ENCODE measurements at places on chromosomes 2 and 18.

DNA sequence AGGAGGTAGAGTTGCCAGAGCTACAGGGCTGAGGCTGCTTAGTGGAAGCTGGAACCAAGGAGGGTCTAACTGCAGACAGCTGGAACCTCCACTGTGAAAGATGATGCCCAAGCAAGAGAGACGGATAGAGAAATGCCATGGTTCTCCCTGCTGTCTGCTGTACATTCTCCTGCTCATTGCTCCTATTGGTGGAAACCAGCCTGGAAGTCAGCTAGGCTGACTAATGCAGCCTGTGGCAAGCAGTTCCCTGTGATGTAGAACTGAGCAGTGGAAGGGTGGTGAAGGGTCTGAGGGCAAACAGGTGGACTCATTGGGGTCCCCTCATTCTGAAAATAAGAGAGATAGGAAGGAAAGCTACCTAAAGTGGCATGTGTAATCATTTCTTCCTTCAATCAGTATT is 563.6 kb downstream of the SLC4A3 start:
- DNase-seq: no peak

DNA sequence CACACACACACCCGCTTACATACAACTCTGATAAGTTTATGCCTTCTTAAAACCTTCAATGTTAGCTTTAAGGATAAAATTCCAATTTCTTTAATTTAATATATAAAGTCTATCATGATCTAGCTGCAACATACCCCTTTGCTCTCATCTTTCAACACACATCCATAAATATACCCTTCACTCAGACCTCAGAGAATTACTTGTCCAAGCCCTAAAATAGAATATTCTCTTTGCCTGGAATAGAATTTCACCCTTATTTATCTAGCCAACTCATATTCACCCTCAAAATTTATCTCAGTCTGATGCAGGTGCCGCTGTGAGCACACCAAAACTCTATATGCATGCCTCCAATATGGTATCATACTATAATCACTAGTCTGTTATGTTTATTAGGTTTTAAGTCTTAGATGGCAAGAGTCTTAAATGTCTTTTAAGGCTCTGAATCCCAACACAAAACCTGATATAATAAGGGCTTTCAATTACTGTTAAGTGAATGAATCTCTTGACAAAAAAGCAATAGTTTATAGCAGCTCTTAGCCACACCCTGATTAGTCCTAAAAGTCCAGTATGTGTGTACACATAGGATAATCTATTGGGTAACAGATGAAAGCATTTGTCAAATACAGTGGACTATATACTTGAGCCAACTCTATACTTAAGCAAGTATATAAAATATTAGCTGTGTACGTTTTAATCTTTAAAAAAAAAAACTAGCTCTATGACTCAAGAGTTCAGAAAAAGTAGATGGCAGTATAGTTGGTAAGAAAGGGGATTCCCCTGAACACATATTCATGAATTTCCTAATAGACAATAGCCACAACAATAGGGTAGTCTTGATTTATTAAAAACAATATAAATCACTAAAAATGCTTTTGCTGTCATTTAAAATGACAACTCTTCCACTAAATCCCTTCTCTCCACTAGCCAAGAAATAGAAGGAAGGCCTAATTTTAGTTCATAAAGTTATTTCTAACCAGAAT is 144.5 kb downstream of the EXOC6B start:
- DNase-seq: no peak

DNA sequence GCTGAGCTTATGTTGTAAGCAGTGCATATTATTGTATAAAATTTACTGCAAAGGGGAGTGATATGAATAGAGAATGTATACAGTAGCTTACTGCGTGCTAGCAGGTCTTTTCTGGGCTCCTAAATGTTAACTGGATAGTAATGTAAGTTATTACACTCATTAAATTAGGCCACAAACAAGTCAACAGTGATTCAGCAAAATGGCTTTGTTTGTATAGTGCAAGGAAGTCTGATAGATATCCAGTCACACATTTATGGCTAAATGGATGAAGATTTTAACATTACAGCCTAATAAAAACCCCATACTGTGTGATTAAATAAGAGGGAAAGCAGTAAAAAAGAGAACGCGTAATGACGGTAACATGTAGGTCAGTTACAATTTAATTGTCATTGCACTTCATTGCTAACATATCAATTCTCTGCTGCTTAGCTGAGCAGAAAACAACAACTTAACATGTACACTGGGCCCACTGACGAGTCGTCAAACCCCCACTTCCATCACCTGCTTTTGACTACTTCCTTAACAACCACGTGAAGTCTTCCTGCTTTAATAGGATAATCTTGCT is 665.0 kb upstream of the FANCL start:
- no peak for DNase-seq

DNA sequence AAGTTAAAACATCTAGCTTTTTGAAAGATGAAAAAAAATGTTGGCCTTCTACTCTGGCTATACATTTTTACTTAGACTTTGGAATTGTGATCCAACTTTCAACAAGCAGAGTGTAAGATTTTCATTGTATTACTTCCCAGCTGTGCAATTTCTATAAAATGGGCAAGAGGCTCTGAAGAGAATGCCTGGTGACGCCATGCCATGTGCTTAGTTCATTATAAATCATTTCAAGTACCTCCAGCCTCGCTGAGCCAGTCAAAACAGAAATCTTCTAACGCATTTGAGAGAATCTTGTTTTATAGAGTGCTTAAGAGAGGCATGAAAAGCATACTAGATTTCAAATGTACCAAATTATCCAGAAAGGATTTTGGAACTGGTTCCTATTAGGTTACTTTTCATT is 10.1 kb upstream of the STK17B start:
- no peak for DNase-seq

- peak; percentile 83 for DNase-seq
Observed at GRCh38 chr2:120174963-120175581, 48.1 kb downstream of the TMEM185B start.

- no peak for DNase-seq
Observed at GRCh38 chr18:21215490-21215889, 26.5 kb upstream of the GREB1L start.

GRCh38 chr18:12883372-12883683 is 709 bp downstream of the PTPN2 start:
- no peak for DNase-seq

DNA sequence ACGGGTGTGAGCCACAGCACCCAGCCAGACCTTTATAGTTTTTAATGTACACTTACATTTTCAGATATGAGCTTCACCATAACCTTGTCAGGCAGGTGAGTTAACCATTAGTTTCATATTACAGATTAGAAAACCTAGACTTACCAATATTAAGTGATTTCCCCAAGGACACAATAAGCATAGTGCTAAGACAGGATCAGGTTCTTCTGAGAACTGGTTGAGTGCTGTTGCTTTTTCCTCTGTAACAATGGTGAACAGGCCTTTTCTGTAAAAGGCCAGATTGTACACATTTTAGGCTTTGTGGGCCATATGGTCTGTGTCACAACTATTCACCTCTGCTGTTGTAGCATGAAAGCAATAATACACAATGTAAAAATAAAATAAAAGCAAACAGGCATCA is 332.0 kb downstream of the PIK3C3 start:
- DNase-seq: no peak

GRCh38 chr18:78087338-78087737 is 837.7 kb downstream of the GALR1 start:
- no peak for DNase-seq

GRCh38 chr2:5546181-5546580 is 146.0 kb upstream of the SOX11 start:
- no peak for DNase-seq

GRCh38 chr18:35588995-35589394 is 7.5 kb downstream of the GALNT1 start:
- no peak for DNase-seq

GRCh38 chr2:238970553-238971081 is 122.7 kb downstream of the TWIST2 start:
- DNase-seq: peak; percentile 39

DNA sequence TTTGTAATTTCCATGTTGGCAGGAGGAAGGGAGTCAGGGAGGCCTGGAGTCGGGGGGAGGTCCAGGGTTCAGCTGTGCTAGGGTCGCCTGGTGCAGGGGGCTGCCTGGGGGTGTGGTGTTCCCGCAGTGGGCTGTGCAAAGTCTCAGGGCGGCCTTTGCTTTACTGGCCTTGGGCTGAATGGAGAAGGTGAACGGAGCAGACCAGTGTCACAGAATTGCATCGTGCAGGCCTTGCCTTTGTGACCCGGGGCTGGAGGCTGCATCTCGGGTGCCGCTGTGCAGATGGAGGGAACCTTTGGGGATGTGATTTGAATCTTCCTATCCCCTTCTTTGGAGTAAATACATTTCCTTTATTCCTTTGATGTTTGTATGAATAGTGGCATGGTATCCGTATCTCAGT is 8.8 kb downstream of the SNTG2 start:
- no peak for DNase-seq

DNA sequence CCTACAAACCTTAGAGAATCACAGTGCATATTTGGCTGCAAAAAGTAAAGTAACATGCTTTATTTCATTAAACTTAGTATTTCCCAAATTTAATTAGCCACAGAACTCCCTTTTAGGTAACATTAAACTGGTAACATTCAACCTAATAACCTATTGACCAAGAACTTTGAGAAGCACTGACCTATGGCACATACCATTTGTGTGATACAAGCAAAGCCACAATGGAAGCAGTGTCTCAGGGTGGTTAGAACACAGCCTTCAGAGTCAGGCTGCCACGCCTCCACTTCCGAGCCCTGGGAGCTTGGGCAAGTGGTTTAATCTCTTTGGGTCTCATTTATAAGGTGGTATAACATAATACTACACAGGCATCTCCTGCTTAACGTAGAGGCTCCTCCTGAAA is 301.4 kb downstream of the PDE11A start:
- no peak for DNase-seq

GRCh38 chr2:33104052-33104623 is 157.4 kb downstream of the LTBP1 start:
- no peak for DNase-seq

DNA sequence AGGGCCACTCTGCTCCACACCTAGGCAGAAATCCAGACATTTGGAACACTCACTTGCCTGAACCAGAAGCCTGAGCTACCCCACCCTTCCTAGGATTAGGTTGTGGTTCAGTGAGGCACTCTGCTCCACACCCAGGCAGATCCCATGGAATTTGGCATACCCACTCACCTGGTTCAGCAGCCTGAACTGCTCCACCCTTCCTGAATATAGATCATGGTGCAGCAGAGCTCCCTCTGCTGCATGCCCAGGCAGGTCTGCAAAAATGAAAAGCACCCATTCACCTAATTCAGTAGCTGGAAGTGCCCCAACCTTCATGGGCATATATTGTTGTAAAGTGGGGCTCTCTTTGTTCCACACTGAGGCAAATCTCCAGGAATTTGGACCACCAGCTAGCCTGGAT is 185.1 kb upstream of the CNTNAP5 start:
- no peak for DNase-seq

DNA sequence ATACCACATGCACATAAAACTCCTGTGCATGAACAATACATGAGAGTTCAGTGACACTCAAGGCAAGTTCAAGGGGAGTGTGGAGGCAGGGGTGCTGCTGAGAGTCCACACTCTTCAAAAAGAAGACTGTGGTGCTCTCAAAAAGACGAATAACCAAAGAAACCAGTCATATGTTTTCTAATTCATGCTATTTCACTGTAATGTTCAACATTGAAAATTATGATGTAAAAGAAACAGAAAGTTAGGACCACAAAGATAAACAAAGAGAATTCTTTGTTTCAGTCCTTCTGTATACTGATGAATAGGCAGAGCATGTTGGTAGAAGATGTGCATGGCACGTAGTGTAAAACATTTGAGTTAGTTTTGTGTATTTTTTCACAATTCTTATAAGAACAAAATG is 864.2 kb upstream of the LRATD1 start:
- DNase-seq: no peak

- DNase-seq: peak; percentile 43
Observed at GRCh38 chr18:9614401-9615279, at the start of gene PPP4R1. PPP4R1 (minus strand) TSS chr18:9614559; CDS start chr18:9614484, 75 bp downstream.

DNA sequence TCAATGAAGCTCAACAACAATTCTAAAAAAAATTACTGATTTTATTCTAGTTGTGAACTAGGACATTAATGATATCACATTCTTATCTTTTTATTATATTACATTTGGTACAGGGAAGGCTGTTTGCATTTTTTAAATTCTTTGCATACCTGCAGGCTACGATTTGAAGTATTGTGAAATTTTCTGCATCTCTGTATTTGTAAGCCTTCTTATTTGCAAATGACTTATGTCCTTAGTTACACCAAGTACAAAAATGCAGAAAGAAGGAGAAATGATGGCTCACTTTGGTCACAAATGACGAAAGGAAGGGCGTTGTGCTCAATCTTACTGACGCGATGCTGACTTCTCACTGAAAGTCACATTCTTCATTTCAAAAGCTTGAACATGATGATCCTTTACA is 227.5 kb upstream of the SOX11 start:
- no peak for DNase-seq

- no peak for DNase-seq
Observed at GRCh38 chr18:23943104-23943503, 71.5 kb upstream of the TTC39C start.

All from pons (tissue), 1 donor.